ENCODE measurements at places on chromosomes 13 and 19.
A peak's percentile ranks its signal among the peaks of the same experiment; 100 is the strongest.

- no peak for DNase-seq
These were observed 385.2 kb downstream of the PCDH20 start for GRCh38 chr13:61030445-61030844.

GRCh38 chr13:27270594-27271520 is at the start of gene RASL11A:
Gene RASL11A (plus strand): TSS chr13:27270830. CDS start chr13:27270945, 115 bp downstream.
- DNase-seq, result peak; percentile 69

DNA sequence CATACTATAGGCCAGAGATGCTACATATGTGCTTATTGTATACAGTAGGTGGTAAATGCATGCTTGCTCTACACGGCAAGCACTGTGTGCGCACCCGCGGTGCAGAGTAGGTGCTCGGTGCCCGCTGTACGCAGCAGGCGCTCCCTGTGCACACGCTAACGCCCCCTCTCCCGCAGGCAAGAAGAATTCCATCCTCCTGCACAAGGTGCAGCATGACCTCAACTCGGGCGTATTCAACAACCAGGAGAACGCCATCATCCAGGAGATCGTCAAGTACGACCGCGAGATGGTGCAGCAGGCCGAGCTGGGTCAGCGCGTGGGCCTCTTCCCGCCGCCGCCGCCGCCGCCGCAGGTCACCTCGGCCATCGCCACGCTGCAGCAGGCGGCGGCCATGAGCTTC is 17.7 kb downstream of the POLRMT start:
- DNase-seq, result no peak

- DNase-seq, result no peak
These were observed 33.1 kb upstream of the CYP2S1 start for GRCh38 chr19:41159881-41160280.

DNA sequence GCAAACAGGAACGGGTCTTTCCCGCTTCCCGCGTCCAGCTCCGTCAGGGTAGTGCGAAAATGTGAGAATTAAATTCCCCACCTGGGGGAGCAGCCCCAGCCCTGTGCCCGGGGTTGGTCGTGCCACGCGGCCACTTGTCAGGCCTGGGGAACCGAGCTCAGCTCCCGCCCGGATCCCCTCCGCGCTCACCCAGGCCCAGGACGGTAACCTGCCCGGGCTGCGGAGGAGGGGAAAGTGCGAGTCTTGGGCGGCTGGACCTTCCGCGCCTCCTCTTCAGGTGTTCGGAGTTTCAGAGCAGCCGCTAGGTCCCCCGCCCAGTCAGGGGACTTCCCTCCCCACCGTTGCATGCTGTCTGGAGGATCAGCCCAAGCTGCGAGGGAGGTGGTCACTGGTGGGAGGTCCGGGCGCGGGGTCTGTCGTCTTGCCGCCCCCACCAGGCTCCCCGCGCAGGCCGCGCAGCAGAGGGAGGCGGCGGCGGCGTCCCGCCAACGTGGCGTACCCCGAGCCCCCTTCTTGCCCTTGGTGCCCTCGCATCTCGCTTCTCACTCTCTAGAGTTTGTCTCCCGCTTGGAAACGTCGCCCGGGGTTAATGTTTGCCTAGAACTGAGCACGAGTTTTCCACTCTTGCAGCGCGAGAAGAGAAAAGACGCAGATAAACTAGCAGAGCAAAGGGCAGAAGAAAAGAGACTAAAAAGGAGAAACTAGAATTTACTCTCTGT is 8.1 kb downstream of the URAD start:
- no peak for DNase-seq

GRCh38 chr19:723247-723646 is 14.5 kb downstream of the PALM start:
- DNase-seq, result no peak

DNA sequence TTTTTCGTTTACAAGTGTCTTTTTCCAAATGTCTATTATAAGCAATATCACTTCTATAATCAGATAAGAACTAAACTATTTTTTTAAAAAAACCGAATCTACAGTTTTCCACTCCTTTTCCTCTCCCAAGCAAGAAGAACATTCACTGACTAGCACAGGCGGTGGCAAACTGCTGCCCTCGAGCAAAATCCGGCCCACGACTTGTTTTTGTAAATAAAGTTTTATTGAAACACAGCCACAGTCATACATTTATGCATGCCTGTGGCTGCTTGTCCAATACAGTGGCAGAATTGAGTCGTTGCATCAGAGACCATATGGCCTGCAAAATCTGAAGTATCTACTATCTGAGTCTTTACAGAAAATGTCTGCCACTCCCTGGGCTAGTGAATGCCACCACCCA is 27.4 kb downstream of the INSR start:
- DNase-seq, result no peak

GRCh38 chr13:99051768-99052455 is 74.0 kb upstream of the DOCK9 start:
- DNase-seq, result no peak

DNA sequence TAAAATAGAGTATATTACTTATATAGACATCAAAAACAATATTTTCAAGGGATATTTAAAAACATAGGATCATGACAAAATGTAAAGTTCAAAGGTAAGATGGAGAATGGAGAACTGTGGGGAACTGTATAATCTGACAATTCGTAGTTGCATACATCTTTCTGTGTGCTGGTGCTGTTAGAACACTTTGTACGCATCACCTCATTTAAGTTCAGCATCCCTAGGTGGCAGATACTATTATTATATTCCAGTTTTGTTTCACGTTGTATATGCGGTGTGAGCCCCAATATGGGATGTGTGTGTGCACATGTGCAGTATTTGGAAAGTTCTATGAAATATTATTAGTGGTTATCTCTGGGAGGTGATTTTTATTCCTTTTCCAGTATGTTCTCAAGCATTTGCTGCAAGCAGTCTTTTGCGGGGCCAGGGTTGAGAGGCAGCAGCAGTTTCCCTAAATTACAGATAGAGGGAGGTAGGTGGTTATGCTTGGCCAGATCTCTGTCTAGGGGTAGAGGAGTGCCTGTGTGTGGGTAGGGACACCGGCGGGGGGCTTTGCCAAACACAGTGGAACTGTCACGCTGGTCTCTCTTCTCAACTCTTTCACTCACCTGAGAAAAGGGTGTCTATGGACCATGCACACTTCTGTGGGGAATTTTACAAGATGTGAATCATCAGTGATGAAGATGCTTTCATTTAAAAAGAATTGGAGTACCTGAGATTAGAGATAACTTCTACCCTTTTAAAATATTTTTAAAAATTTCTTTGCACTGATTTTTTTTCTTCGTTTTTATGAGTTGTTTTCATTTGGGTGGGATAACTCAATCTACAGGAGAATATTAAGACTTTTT is 55.6 kb upstream of the ALOX5AP start:
- peak; percentile 43 for DNase-seq

GRCh38 chr13:52992110-52992509 is 36.5 kb upstream of the OLFM4 start:
- DNase-seq, result no peak

DNA sequence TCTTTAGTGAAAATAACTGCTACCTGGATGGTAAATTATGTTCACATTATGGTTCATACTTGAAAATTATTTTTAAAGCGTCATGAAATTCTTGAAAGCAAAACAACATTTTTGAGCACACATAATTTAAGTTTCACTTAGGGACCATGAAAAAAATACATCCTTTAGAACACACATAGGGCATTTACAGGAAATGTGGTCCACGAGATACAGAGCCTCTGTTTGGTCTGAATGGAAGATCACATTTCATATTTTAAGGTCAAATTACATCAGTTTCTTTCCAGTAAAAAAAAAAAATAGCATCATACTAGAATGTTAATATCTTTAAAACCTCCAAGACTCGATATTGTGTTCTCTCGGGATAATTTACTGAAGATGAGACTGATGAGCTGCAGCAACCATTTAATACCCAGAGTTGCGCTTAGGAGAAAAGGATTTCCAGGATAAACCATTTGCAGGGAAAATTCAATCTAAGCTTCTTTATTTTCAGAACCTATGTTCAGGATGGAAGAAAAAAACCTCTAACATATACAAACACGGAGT is 720.7 kb downstream of the DIAPH3 start:
- no peak for DNase-seq

DNA sequence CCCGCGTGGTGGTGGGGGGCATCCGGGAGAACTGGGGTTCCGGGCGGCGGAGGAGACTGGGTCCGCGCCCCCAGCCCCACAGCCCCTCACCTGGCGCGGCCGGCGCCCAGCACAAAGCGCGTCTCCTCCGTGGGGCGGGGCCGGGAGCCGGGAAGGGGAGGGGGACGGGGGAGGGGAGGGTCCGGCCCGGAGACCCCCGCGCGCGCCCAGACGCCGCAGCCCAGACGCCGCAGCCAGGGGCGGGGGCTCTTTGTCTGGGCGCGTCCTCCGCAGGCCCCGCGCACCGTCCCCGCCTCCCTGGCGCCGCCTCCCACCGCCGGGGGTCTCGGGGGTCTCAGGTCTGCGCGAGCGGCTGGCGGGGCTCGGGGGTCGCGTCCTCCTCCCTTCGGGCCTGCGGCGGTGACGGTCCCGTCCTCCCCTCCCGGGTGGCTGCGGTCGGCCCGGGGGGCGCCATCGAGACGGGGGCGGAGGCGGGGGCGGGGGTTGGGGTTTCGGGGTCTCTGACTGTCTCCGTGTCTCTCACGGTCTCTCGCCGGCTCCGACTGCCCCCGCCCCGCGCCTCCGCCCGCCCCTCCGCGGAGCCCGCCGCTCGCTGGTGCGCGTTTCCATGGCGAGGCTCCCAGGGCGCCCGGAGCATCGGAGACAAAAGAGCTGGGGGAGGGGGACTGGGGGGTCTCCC is at the start of gene PLPPR3:
TSS of gene PLPPR3 (minus strand) at position 131 of the 679 bp plus-strand sequence. CDS start 396 bp downstream, outside the sequence.
- no peak for DNase-seq

DNA sequence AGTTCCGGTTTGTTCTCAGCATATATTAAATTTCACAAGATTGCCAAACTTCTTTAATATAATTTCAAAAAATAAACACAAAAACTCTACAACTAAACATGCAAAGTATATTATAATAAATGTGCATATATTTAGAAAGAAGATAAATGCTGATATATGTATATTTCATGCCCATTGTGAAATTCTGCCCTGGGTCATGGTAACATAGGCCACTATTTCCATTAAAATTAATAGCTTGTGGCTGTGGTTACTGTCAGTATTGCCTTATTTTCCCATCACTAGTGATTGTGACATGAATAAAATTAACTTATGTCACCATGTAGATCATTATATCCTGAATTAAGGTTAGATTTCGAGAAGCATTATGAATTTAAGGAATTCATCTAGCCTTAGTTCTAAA is 410.9 kb downstream of the DACH1 start:
- DNase-seq, result no peak

GRCh38 chr13:110373617-110374016 is 66.5 kb downstream of the COL4A2 start:
- DNase-seq, result no peak

DNA sequence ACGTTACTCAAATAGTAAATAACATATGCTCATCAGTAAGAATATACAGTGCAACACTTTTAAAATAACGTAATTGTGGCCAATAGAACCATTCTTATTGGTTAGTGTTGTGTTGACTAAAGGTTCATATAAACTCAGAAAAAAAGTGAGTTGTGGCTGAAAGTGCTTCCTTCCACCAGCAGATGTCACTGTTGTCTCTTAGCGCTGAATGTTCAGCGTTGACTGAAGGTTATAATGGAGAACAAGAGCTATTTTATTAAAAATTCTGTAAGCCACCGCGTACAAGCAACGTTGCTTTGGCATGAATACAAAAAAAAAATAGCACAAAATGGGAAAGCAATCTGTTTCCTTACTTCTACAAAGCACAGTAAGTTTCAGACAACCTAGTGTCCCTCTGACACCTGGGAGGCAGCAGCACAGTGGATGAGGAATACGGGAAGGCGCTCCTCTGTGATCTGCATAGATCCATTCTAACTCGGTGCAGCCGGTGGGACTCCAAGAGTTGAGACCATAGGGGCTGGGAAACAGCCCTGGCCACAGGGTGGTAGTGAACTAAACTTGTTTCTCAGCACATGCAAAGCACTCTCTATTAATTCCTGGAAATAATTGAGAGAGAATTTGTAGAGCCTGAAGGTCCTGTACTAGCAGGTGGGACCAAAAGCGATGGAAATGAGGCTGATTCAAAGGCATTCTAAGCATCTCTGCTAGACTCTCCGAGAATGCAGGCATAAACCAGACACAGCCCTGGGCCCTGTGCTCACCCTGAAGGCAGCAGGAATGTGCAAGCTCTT is 23.9 kb upstream of the OXGR1 start:
- DNase-seq, result peak; percentile 29

GRCh38 chr13:99344610-99345208 is 37.5 kb upstream of the GPR183 start:
- DNase-seq, result no peak

DNA sequence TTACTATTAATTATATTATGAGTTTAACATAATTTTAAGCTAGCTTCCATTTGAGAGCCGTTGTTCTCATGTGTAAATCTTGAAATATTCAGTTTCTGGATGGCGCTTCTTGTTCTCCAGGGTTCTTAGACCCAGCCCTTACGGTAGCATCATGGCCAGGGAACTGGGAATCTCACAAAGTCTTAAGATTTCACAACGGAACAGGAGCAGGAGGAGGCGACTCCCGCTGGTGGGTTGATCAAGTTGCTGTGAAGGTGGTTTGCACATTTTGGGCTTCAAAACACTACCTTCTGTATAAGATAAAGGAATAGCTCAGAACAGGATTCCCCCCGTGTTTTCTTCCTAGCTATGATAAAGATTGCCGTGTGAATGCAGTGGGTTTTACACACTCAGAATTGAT is 2.8 kb downstream of the NAXD start:
- DNase-seq, result no peak

DNA sequence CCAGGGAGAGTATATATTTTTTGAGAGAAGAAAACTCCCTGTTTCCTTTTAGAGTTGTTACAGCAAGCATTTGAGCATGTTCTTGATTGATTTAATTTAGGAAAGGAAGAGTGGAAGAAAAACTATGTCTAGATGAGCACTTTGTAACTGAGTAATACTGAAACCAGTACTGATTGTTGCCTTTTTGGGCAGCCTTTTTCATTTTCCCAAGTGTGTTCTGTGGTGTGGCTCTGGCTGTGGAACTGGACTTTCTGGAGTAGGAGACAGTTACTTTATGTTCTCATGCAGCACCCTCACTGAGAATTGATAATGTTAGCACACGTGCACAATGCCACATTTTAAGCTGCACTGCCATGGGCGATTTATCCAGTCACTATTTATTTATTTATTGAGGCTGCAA is 211.5 kb downstream of the LMO7 start:
- DNase-seq, result no peak

- no peak for DNase-seq
These were observed 115.8 kb downstream of the KATNAL1 start for GRCh38 chr13:30191491-30192100.

DNA sequence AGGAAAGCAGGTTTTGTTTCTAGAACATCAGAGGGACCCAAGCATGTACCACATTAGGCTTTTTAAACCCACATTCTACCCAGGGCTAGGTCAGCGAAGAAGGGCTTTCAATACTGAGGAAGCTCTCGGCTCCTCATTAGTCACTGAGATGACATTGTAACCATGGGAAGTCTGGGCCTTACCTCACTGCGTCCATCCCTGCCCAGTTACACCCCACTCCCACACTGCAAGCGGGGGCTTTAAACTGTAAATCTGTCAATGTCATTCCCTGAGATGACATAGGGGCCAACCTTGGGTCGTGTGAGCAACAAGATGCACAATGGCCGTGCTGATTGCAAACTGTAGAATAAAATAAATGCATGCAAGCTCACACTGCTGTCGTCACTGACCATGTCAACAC is 21.7 kb upstream of the TFDP1 start:
- DNase-seq, result no peak

Measured in activated CD4-positive, alpha-beta memory T cell treated with anti-CD3 and anti-CD28 coated beads, Interleukin-2, amount 10 ng/mL, durations not matched to agents 7 days and 5 days (primary cell).